ENCODE measurements at places on chromosomes 5 and 9.
A peak's percentile ranks its signal among the peaks of the same experiment; 100 is the strongest.

GRCh38 chr5:157292599-157292998 lies 26.7 kb downstream of the CYFIP2 start:
- DNase-seq: no peak

DNA sequence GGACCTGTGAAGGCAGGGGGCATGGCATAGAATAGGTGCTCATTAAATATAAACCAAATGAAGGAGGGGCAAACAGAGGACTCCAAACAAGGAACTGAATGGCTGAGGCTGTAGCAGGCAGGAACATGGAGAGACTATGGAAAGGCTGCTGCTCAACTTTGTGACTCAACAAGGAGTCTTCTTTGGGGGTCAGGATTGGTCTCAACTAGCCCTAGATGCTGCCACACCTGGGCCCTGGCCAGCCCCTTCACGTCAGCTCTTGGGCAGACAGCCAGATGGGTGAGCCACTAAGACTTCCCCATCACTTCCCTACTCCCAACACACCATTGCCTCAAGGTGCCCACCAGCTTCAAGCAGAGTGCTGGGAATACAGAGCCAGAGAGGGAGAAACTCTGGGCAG lies 11.0 kb downstream of the RPP25L start:
- DNase-seq: no peak

DNA sequence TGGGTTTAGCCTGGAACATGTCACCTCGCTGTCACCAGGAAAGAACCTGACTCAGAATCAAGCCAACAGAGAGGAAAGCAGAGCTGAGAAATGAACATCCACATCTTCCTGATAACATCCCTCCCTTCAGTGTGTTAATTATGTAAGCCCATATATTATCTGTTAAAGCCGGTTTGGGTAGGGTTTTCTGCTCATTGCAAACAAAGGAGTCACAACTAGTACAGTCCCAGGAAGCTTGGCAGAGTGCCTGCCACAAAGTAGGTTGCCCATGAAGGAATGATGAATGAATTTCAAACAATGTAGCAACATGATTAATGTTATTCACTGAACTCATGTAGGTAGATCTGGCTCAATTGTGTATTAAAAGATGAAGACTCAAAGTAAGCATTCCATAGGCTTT lies 10.4 kb upstream of the PPARGC1B start:
- DNase-seq: no peak

- DNase-seq: no peak
These were observed 394.8 kb downstream of the CSNK1G3 start for GRCh38 chr5:123906698-123907295.

GRCh38 chr9:89377411-89377810 lies 59.1 kb downstream of the SECISBP2 start:
- DNase-seq: no peak

GRCh38 chr9:32783168-32783891 lies at the start of gene TMEM215:
Gene TMEM215 (plus strand): TSS chr9:32783540. CDS start chr9:32784184, 644 bp downstream.
- no peak for DNase-seq

DNA sequence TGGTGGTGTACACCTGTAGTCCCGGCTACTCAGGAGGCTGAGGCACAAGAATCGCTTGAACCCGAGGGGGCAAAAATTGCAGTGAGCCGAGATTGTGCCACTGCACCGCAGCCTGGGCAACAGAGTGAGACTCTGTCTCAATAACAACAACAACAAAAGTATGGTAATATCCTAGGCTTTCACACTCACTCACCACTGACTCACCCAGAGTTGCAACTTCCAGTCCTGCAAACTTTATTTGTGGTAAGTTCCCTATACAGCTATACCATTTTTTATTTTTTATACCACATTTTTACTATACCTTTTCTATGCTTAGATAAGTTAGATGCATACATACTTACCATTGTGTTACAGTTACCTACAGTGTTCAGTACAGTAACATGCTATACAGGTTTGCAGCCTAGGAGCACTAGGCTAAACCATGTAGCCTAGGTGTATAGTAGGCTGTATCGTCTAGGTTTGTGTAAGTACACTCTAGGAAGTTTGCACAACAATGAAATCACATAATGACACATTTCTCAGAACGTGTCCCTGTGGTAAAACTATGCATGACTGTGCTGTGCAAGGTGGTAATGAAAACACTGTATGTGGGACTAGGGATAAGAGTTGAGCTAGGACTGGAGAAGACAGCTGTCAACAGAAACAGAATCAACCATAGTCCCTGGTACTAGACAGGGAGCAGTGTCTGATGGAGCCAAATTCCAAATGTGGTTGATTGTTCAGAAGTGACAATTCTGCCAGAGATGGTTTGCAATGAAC lies 109.5 kb upstream of the RAD23B start:
- DNase-seq: no peak

- DNase-seq: no peak
These were observed 15.8 kb upstream of the TMED9 start for GRCh38 chr5:177576169-177576568.

GRCh38 chr5:119355244-119355638 lies 578 bp upstream of the TNFAIP8 start:
- peak; percentile 61 for DNase-seq
